M059J (cell line): ENCODE measurements at places on chromosomes 6 and 20.

DNA sequence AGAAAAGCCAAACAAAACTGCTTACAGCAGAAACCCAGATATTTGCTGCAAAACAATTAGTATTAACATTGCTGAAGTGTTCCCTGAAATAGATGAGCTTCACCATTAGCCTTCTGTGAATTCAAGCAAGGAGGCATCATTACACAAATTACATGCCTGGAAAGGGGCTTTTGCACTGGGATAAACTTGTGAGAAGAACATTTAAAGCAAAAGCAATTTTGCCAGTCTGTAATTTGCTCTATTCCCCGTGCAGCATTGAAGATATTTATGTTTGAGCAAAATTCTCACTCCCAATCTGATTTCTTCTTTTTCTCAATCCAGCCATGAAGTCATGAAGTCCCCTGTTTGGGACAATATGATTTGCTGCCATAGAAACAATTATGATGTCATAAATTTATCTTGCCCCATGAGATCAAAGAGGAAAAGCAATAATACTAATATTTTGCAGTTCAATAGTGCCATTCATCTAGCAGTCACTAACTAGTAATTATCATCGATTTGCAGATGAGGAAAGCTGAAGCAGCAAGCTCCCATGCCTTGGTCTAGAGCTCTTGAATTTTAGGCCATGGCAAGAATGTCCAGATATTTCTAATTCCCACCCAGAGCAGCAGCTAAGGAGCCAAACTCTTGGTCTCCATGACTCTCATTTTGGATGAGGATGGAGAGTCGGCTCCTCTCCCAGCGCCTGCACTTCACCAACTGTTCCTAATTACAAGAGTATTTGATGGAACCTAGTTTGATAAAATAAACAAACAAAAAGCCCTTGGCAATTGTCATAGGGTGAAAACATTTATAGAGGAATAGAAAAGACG lies 49.5 kb upstream of the CCN6 start:
- no peak for DNase-seq

- no peak for DNase-seq
Measured at GRCh38 chr6:149154261-149154821, 163.2 kb upstream of the TAB2 start.

DNA sequence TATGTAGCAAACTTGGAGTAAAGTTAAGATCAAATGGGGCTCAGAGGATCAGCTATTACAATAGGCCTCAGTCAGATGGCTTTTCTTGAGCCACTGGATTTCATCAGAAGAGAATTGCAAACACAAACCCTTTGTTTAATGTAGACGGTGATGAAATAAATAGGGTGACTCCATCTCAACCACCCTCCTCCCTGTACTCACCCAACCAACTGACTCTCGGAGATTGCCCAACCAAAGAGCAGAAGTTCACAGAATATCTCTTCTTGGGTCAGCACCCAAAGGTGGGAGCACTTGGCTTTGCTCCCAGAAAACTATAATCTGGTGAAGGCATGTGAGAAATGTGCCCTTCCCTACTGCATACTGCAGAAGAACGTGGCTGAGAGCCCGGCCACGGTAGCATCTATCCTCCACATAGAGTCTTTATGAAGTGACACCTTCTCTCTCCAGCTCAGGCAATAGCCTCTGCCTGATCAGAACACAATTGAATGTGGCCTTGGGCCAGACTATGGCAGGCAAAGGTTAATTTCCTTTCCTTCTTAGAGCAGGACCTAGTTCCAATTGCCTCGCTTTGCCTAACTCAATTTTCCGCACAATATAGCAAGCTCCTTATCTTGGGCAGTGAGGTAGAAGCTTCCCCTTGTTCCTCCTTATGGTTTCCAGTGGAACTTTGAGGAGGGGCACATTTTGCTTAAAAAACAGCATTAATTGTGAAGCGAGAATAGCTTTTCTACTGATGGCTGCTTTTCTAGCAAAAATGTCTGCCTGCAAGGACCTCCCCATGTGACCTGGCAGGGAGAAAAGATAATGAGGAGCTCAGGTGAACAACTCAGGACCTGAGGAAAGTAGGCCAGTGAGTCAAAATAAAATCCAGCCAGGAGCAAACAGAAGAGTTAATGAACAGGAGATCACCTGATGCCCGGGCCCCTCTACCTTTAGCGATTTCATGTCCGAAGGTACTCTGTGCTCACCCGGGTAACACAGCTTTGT lies 79.4 kb downstream of the GFOD1 start:
- peak; percentile 69 for DNase-seq

- DNase-seq, result peak; percentile 74
Measured at GRCh38 chr20:41632896-41633295, 14.7 kb upstream of the CHD6 start.

DNA sequence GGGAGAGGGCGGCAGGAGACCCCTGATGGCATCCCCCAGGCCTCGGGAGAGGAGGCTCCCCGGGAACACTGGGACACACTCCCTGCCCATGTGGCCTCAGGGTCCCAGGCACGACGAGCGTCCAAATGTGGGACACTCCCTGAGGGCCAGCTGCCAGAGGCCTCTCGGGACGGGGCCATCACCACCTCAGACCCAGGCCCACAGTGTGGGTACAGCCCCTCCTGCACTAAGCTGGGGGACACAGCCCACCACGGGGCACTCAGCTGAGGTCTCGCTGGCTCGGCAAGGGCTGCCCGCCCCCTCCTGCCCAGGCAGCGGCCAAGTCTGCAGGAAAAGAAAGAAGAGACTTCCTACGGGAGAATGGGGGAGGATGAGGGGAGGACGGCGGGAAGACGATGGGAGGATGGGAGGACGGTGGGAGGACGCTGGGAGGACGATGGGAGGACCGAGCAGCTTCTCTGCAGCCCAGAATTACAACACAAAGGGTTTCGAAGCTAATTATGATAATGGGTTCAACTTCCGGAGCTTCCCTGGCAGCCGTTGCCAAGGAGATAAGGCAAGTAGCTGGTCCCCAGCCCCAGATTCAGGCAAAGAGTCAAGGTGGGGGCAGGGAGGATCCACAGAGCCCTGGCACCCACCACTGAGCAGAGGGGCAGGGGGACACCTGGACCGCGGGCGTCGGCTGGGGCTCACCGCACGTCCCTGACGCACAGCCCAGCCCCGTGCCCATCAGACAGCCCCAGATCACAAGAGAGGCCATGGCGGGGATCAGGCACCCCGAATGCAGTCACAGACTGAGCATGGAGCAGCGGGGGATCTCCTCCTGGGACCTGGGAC lies 17.5 kb downstream of the KCNQ2 start:
- DNase-seq, result no peak

DNA sequence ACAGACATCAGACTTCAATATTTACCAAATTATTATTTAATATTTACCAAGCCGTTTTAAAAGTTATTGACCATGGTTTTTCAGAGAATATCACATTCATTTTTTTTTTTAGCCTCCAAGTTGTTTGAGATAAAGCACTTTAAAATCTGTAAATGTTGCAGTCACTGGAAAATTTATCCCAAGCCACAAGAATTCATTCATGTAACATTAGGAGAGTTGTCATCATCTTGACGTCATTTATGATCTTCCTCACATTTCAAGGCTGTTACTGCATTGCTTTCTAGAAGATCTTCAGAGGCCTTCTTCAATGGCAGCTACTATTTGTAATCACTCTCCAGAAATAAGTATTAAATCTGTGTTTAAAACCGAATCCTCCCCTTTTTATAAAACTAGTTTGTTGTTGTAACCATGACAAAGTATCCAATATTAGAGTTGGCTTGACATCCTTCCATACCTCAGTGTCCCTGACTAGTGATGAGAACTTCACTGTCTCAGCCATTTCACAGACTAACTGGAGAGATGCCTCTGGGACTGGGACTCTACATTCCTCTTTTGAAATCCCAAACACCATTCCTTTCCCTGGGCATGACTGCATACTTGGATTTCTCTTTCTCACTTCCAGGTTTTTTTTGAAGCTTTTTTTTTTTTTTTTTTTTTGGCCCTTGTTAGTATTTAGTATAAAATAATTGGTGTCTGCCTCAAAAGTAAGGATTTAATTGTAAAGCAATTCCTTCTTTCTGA lies 100.1 kb downstream of the ZFAND3 start:
- peak; percentile 54 for DNase-seq

GRCh38 chr6:126614642-126615504 lies 275.0 kb downstream of the CENPW start:
- DNase-seq, result no peak

DNA sequence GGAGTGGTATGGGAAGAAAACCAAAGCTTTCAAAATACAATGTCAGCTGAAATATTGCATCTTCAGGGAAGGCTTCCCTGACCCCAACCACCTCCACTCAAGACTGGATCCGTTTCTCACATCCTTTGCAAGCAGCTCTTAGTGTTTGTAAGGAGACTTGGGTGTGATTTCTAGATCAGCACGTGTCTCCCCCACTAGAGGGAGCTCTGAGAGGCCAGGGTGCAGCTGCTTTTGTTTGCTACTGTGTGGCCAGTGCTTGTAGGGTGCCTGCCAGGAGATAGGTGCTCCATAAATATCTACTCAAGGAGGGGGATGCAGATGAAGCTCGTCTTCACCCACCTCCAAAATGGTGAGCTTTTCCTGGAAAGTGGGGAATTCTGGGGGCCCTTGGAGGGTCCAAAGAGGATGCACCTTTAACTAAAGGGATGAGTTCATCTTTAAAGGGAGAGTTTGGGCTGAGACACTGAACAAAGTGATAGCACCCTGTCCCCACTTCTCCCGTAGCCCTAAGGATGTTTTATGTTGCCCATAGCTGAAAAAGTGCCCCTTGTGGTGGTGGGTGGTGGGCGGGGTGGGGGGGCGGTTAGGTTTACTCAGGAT lies 52.6 kb upstream of the MAFB start:
- DNase-seq, result peak; percentile 48

- no peak for DNase-seq
Measured at GRCh38 chr6:72639920-72640614, 18.2 kb downstream of the KCNQ5 start.

GRCh38 chr20:4555188-4555890 lies 166.4 kb upstream of the PRND start:
- DNase-seq, result peak; percentile 98

DNA sequence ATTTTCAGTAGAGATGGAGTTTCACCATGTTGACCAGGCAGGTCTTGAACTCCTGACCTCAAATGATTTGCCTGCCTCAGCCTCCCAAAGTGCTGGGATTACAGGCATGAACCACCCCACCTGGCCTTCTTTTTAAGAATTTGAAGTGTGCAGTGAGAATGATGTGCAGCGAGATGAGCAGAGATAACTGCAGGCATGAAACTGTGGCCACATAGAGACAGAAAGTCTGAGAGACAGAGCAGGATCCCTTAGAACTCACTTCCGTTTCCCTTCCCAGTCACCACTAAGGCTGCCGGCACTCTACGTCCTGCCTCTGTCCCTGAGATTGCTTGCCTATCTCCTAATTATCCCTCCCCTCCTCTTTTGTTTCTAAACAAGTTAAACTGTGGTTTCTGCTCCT lies 27.2 kb downstream of the IL22RA2 start:
- DNase-seq, result no peak

- no peak for DNase-seq
Measured at GRCh38 chr6:6639572-6639971, 51.1 kb downstream of the LY86 start.

- no peak for DNase-seq
Measured at GRCh38 chr6:166830891-166831363, 125.4 kb downstream of the RNASET2 start.

GRCh38 chr6:85406641-85407075 lies 43.2 kb upstream of the NT5E start:
- no peak for DNase-seq

DNA sequence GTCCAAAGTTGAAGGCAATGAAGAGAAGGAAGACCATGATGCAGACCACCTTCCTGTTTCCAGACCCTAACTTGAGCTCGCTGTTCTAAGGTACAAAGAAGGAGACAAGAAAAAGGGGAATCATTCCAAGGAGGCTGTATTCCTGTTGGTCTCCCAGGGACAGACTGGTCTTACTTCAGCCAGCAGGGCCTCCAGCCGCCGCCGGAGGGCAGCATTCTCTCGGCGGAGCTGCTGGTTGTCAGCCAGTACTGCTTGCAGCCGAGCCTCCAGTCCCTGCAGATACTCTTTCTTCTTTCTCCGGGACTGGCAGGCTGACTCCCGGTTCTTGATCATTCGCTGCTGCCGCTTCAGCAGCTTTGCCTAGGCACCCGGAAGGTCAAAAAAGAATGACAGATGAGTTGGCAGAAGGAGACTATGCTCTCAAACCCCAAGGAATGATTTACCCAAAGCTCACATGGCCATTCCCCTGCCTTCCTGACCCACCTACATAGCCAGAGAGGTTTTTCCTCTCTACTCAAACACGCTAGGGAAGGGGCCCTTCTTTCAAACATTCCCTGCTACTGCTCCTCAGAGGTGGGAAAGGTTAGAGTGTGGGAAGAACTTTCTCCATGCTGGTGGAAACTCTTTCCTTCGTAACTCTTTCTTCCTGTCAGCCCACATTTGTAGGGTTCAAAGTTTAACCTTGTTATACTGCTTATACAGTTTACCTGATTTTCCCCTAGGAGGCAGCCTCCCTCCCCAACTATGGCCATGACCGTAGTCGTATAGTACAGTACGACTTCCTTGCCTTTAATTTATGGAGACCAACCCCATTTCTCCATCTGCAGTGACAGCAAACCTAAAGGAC lies 9.0 kb downstream of the ATF6B start:
- peak; percentile 83 for DNase-seq

GRCh38 chr6:144232832-144233230 lies 52.3 kb upstream of the UTRN start:
- no peak for DNase-seq
